ENCODE measurements at places on chromosomes 3 and 15.

DNA sequence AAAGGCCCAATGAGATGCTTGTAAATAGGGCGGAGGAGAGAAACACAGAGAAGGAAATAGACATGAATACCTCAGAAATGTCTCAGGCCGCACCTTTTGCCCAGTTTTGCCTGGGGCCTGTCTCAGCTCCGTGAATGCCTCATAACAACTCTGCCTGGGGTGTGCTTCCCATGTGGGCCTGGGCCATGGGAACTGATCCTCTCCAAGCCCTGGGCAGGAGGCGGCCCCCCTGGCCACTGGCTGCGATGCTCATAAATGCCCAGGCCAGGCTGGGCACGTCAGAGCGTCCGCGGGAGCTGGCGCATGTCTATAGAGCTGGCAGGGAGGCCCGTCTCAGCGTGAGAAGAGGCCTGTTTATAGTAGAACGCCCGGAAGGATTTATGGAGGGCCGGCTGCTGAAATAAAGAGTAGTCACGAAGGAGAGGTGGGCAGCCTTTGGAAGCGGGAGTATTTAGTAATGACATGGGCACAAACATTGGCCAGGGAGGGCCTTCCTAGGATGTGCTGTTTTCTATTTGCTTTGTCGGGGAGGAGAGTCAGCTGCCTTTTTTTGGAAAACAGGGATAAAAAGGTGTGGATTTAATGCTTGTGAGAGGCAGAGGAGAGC is 85.9 kb upstream of the IGF1R start:
- no peak for DNase-seq

- DNase-seq = no peak
These were observed 233.3 kb downstream of the THSD4 start for GRCh38 chr15:71348597-71348996.

GRCh38 chr15:90883526-90883975 is 753 bp upstream of the FES start:
- no peak for DNase-seq

DNA sequence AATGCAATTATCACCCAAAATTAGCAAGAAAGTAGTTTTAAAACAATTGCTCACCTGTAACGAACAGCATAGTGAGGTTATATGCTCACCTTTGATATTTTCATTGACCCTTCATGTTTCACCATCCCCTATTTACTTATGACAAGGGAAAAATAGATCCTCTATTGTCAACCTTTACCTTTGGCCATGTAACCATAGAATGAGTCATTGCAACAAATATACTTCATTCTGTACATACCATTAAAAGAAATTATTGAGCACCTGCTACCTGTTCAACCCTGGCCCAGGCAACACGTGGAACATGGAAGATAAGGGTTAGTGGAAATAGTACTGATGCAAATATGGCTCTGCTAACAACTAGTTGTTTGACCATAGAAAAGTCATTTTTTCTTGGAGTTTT is 20.2 kb downstream of the LSAMP start:
- no peak for DNase-seq

- DNase-seq = no peak
These were observed 31.0 kb upstream of the THSD4 start for GRCh38 chr15:71084264-71084663.

GRCh38 chr3:52339612-52340011 is 23.5 kb downstream of the DNAH1 start:
- peak; percentile 49 for DNase-seq

DNA sequence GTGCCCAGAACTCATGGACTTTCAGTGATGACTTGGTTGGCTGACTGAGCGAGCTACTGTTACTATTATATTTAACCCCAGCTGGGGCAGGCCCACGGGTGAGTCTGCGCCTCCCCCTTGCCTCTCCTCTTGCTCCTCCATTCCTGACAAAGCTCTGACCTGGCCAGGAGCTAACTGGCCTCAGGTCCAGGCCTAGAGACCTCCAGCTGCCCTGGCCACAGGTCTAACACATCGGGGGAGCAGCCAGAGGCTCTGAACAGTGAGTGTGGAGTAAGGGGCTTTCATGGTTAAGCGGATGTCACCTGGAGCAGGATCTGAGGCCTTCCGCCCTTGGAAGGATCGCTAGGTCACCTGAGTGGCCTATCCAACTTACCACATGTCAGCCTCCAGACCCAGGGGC is 96.3 kb upstream of the HERC1 start:
- DNase-seq = no peak

DNA sequence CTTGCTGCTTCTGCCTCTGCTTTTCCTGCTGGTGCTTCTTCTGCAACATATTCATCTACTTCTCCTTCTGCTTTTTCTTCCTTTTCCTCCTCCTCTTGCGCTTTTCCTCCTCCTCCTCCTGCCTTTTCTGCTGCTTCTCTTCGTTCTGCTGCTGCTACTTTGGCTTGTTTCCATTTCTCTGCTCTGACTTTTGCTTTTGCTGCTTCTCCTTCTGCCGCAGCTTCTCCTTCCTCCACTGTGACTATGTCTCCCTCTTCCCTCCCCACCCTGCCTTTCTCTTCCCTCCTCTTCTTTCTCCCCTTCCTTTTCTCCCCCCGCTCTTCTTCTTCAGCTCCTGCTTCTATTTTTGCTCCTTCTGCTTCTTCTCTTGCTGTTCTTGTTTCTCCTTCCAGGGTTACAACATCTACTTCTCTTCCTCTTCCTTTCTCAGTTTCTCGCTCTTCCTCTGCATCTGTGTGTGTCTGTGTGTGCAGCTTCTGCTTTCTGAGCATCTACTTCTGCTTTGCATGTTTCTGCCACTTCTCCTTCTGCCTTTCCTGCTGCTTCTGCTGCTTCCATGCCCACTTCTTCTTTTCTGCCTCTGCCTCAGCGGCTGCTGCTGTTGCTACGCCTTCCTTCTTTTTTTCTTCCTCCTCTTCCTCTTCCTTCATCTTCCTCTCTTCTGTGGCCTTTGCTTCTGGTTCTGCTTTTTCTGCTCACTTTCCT is 51.4 kb downstream of the FAM43A start:
- DNase-seq = no peak

DNA sequence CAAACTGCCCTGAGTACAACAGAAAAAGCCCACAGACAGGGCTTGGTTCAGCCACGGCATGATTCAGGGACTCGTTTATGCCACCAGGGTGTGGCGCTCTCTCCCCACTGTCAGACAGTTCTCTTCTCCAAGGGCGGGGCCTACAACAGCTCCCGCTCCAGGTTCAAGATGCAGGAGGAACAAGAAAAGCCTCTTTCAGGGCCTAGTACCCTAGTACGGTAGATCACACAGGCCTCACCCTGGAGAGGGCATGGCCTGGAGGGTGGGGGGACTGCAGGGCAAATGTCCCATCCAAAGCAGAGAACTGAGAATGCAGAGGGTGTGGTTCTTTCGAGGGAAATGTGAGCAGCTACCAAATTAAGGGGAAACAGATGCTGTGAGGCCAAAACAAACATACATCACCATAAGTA is 12.0 kb downstream of the MESD start:
- DNase-seq = peak; percentile 13

GRCh38 chr15:40320409-40320808 is 3.1 kb upstream of the INAFM2 start:
- DNase-seq = no peak

- no peak for DNase-seq
These were observed 62.7 kb downstream of the SNRK start for GRCh38 chr3:43348852-43349574.

GRCh38 chr3:175713268-175713667 is 854.1 kb downstream of the NAALADL2 start:
- DNase-seq = no peak

DNA sequence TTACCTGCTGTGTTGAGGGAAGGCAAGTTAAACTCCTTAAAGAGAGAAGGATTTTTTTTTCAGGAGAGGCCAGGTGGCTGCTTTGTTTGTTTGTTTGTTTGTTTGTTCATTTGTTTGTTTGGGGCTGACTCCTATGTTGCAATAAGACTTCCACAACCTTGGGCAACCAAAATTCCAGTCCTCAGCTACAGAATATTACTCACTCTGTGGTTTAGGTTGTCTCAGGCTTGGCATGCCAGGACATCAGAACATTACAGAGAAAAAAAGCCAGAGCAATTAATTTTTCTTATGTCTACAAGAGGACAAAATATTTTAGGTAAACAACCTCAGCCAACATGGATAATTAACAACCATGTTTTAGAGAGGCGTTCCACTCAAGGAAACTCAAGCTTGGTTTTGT is 156.7 kb upstream of the ATP11B start:
- DNase-seq = no peak

- DNase-seq = no peak
These were observed 766 bp upstream of the EMC4 start for GRCh38 chr15:34223904-34224596.

- no peak for DNase-seq
These were observed 31.4 kb upstream of the ITPKA start for GRCh38 chr15:41462084-41462795.

DNA sequence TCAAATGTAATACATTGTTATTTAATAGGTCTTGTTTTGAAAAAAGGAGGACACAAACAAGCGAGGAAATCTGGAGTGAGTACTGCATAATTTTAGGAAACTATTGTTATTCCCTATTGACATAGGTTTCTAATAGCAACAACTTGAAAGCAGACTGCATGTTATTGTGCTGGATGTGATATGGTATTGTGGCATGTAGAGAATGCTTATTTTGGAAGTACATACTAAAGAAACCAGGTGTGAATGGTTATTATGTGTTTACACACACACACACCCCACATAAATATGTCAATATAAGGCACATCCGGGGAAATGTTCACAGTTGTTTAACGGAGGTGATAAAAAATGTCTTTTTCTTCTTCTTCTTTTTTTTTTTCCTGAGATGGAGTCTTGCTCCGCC is 5.9 kb upstream of the MORF4L1 start:
- DNase-seq = no peak

DNA sequence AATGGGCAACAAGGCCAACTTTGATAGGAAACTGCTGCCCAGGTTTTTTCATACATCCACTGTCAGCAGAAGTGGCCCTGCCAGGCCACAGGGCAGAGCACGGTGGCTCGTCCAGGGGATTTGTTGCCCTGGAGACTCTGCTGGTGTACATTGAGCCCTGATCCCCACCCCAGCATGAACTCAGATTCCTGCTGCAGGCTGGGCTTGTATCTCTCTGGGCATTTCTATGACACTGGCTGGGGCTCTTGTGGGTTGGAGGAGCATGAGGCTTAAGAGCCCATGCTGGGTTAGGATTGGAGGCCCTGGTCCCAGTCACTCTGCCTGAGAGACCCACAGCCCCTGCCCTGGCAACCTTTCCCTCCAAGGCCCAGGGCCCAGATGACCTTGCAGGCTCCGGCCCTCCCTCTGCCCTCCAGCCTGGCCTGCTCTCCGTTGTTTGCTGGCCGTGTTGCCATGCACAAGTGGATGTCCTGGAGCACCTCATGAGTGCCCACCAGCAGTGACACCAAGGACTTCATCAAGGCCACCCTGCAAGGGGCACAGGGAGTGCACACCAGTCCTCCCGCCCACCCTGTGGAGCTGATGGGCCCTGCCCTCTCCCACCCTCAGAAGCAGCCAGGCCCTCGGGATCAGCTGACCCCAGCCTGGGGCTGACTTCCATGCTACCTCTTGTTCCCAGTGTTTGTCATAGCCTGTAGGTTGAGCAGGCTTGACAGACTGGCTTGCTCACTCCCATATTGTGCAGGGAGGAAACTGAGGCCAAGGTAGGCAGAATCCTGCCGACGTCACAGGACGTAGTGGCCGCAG is 58.2 kb downstream of the ZNF445 start:
- no peak for DNase-seq

- no peak for DNase-seq
These were observed 290.6 kb downstream of the ADAMTS17 start for GRCh38 chr15:100050877-100051786.

- DNase-seq = peak; percentile 85
These were observed 17.2 kb upstream of the ANKDD1A start for GRCh38 chr15:64894395-64895056.

DNA sequence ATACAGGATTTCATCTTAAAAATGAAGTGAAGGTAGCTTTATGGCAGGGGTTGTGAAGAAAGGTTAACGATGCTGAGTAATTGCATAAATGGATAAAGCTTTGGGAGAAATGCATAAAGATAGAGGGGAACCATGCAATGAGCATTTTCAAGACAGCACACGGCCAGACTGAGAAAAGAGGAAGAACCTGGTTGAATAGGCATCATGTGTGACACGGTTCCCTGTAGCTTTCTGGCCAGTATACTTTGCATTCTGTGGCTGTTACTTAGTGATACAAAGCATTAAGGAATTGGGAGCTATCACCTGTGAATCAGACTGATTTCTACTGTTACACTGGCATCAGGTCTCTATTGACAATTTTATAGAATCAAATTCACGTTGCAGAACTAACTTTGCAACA is 33.3 kb downstream of the NR2C2 start:
- no peak for DNase-seq

DNA sequence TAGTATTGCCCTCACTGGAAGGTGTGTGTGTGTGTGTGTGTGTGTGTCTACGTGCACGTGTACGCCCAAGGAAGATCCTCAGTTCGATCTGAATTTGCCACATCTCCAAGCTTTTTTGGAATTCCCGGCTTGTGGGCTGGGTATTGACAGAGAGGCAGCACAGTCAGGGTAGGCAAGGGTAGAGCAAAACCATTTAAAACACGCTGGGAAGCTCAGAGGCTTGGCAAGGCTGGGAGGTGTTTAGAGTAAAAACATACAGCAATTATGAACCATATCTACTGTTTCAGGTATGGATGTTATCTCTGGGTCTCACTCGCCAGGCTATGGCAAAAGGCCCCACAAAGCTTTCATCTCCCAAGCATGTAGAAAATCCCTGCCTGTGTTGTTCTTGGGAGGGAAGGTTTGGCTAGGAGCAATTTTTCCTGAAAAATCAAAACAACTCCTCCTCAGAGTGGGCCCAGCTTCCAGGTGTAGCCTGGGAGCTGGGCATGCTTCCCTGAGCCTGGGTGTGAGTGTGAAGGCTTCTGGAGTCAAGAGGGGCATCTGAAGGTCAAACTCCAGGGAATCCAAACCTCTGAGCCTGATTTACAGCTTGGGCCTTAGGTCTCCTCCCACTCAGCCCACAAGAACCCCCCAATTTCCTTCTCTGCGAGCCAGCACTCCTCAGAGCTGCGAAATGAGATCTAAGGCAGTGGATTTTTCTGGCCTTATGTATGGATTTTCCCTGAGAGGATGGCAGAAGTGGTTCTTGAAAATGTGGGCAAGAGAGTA is 244.8 kb upstream of the TPRG1 start:
- DNase-seq = no peak

DNA sequence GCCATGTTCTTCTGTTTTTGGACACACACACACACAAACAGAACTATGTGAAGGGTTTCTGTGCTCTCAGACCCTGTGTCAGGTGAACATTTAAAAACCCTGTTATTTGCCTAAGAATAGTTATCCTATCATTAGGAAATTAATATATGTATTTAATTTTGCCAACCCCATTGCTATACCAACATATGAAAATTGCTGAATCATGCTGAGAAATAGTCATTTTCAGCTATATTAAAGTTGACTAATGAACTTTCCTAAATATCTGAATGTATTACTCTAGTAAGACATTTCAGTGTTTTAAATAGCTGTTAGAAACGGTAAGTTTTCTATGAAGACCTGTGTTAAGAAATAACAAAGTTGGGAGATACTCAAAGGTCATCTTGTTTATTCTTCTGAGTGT is 596.9 kb upstream of the GRM7 start:
- DNase-seq = no peak

GRCh38 chr3:191360620-191361019 is 30.3 kb upstream of the UTS2B start:
- no peak for DNase-seq
